ENCODE measurements at places on chromosomes 2 and 18.

GRCh38 chr18:3265564-3266033 is 3.7 kb downstream of the MYL12B start:
- no peak for DNase-seq

- DNase-seq = no peak
Observed at GRCh38 chr2:129009555-129010146, 691.0 kb upstream of the HS6ST1 start.

DNA sequence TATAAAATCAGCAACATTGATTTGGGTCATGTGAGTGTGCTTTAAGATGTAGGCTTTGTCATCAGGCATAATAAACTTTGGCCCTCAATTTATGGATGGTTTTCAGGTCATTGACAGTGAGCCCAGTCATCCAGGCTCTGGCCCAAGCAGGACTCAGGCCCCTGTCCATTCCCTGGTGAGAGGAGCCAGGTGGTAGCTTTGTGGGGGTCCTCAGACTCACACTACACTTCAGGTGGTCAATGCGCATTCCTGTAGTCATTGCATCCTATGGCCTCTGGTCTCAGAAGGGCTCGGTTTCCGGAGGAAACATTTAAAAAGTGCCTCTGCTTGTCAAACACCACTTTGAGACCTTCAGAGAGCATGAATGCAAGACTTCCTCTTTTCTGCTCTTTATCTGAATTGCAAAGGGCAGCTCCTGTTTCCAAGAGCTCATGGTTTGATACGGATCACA is 20.2 kb downstream of the LGALSL start:
- no peak for DNase-seq

DNA sequence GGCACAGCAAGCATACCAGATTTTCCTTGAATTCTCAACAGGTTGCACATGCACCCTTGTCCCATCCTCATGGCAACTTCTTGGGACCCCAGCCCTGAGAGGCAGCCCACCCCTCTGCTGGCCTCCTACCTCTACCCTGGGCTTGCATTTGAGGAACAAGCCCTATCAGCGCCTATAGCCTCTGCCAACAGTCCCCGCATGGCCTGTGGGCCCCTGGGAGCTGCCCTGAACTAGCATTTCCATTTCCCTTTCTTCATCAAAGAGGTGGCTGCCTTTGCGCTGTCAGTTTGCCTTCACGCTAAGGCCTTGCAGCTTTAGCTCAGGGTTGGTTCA is 5.4 kb upstream of the ZAP70 start:
- no peak for DNase-seq

GRCh38 chr2:231256494-231256893 is 58.1 kb downstream of the ARMC9 start:
- no peak for DNase-seq

DNA sequence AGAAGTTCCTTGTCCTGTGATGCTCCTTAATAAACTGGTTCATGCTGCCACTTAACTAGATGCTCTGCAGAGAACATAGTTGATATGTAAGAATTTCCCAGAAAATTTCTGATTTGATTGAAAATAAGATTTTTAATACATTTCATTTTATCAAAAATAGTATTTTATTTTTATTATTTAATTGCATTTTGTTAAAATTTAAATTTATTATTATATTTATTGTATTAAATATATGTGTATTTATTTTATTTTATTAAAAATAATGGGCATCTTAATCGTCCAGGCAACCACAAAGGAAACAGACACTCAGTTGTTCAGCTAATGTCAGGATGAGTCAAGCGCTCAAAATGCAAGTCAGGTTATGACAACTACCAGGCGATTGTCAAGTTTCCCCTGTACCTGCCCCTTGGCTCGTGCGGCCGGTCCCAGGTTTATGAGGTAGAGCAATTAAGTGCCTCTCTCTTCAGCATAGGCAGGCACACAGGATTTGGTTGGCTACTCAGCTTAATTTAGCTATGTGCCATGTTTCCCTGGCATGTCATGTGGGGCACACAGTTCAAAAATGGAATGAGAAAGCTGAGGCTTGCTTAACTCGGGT is 361.2 kb downstream of the RND3 start:
- no peak for DNase-seq

- no peak for DNase-seq
Observed at GRCh38 chr2:60556576-60557485, 3.4 kb upstream of the BCL11A start.

DNA sequence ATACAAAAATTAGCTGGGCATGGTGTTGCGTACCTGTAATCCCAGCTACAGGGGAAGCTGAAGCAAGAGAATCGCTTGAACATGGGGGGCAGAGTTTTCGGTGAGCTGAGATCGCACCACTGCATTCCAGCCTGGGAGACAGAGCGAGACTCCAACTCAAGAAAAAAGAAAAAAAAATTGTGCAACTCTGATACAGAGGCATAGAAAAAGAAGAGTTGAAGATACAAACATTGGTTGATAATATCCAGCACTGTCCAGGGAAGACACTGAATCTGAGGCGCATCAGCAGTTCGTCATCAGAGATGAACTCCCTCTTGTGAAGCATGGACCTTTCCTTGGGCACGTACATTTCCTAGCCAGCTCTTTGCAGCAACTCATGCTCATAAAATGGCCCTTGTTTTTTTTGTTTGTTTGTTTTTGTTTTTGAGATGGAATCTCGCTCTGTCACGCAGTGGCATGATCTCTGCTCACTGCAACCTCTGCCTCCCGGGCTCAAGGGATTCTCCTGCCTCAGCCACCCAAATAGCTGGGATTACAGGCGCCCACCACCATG is 16.7 kb upstream of the GALM start:
- no peak for DNase-seq

DNA sequence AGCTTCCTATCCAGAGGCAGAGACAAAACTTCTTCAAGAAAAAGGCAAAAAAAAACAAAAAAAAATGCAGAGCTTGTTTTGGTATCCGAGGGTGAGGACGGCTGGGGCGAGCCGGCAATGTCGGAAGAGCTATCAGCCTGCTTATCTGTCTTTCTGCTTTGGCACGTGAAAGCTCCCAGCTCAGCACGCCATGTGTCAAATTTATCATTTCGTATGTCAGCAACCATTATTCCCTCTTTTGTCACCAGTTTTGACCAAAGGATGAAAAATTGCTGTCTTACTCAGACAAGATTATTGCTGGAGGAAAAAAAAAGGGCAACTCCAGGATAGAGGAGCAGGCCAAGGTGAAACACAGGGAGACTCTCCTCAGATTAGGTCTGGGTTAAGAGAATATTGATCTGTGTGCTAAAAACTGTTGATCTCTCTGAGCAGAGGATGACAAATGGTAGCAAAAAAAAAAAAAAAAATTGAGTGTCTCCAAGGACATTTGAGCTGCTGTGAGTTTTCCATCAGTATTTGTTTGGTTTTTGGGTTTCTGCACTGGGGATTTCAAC is 532.0 kb upstream of the POU3F3 start:
- DNase-seq = no peak

DNA sequence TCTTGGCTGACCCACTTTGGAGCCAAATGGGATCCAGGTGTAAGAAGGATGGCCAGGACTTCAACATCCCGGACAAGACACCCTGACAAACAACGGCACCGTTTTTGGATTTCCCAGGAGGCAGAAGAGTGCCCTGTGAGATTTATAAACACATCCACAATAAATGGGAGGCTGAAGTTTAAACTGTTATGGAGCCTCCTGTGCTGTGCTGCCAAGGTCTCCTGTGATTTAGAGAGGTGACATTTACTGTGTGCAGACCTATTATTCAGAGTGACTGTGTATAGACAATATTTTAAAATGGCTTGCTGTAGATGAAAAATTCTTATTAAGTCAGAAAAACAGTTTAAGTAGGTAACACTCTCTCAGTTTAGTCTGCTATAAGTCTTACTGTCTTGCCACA is 401.5 kb upstream of the ETAA1 start:
- no peak for DNase-seq

GRCh38 chr2:158741625-158742024 is 53.5 kb upstream of the DAPL1 start:
- DNase-seq = no peak

DNA sequence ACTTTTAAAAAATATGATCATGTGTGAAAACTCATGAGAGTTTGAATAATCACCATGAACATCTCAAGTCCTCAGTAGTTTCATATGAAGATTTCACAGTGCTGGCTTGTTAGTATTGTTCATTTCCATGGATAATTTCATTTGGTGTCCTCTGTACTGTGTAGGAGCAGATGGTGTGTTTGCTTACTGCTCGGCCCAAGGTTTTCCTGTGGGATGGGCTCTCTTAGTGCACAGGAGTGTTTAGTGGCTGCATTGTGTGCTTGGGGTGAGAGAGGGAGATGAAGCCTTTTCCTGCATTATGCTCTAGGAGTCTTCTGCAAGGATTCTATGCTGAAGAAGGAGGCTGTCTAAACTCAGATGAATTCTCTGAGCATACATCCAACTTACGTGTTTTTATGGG is 270.6 kb downstream of the SOCS6 start:
- DNase-seq = no peak

DNA sequence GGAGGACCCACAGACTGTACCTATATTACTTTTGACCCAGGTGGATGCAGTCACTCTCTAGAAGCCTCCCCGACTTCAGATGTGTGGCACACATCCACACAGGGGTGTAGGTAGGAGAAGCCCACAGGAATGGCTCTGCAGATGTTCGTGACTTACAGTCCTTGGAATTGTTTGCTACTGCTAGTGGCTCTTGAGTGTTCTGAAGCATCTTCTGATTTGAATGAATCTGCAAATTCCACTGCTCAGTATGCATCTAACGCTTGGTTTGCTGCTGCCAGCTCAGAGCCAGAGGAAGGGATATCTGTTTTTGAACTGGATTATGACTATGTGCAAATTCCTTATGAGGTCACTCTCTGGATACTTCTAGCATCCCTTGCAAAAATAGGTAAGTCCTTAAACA is 605 bp downstream of the SLC9A4 start:
- no peak for DNase-seq

- DNase-seq = no peak
Observed at GRCh38 chr2:183606718-183607085, 482.5 kb downstream of the NUP35 start.

GRCh38 chr18:79921984-79922965 is 29.2 kb downstream of the SLC66A2 start:
- DNase-seq = no peak

DNA sequence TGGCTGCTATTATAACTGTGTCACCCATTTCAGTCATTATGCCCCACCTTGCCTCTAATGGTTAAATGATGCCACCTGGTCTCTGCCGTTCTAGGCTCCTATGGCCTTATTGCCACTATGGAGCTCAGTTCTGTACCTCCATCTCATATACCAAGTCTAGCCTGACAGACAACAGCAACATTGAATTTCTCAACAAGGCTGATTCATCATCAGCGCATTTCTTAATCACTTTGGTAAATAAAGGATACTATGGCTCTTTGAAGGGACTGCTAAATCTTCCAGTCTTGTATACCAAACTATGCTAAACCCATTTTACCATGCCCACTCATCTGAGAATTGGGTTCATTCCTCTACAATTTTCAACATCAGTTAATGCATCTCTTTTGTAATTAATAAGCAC is 784.5 kb upstream of the CELF4 start:
- no peak for DNase-seq

GRCh38 chr2:33000986-33001385 is 54.2 kb downstream of the LTBP1 start:
- DNase-seq = no peak

DNA sequence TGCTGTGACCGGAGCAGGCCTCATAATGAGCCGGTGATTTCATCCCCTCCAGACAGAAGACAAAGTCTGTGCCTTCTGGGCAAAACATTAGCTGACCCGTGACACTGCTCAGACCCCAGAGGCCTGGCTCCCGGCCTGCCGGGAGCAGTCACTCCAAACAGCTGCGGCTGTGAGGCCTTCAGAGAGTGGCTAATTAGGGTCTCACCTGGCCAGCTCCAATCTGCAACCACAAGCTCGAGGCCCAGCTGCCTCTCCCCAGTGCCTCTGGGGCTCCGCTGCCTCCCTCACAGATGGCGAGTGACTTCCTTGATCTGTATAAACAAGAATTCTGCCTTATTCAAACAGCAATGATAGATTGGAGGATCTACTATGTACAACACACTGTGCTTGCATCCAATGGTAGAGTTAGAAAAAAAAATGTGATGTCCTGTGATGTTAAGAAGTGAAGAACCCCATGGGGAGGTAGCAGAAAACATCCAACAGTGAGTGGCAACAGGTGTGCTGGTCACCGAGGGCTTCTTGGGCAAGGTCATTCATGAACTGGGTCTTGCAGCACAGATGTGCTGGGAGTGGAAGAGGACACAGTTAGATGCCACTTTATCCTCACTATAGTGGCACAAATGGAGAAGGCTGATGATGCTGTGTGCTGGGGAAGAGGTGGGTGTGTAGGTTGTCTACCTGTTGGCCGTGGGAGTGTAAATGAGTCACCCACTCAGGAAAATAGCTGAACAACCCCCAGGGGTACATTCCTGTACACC is 98.2 kb upstream of the ASAP2 start:
- DNase-seq = no peak

GRCh38 chr18:59752666-59753065 is 55.4 kb upstream of the CCBE1 start:
- no peak for DNase-seq

DNA sequence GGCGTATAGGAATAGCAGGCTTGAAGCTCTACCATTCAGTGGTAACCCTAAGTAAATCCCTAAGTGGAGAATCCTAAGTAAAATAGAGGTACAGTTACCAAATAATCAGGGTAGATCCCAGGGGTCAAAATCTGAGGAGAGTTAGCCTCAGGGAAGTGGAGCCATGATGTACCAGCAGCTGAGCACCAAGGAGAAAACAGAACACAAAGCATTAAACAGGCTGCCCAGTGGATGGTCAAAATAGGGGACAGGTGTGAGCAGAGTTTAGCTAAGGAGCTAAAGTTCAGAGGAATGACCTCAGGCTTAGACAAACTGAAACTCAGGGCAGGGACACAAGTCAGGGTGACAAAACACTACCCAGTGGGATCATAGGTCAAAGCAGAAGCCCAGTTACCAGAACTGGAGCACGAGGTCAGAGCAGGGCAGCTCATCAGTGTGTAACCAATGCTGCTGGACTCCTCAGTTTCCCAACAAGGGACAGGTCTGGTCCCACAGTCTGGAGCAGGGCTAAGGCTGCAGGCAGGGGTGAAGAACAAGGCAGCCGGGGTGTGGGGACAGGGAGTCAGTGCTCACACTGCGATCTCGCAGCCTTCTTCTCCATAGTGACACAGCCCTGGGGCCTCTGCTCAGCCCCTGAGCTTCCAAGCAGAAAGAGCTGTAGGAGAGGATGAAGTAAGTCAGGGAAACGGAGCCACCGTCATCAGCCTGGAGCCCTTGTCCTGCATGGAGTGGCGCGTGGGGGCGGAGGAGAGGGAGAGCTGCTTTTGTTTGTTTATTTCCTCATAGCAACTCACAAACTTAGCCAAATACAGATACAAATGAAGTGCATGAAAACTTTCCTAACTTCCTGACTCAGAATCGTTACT is 264.0 kb downstream of the MREG start:
- no peak for DNase-seq

GRCh38 chr18:73646772-73647171 is 500.9 kb downstream of the FBXO15 start:
- DNase-seq = no peak

DNA sequence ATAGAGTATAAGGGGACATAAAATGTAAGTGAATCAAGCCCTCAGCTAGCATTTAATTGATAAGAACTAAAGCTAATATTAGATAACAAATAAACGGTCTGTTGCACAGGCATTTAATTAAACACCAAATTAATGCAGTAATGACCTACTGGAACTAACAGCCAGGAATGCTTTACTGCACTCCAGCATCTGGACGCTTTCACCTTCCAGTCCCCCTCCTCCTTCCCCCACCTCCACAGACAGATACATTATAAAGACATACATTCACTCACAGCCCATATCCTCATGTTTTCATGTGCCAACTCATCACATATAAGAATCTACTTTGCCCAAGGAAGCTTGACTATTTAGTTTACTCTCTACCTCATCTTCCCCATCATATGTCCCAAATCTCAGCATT is 337.4 kb upstream of the PIK3C3 start:
- no peak for DNase-seq

GRCh38 chr18:22952525-22952924 is 19.4 kb downstream of the RBBP8 start:
- no peak for DNase-seq
